Stimulated activated CD4-positive, alpha-beta T cell treated with anti-CD3 and anti-CD28 coated beads, TNF-alpha, amount 100 ng/mL, for 4 hours (primary cell): ENCODE measurements at places on chromosomes 7 and 10.

- DNase-seq = no peak
Measured at GRCh38 chr7:127890726-127891125, 140.5 kb downstream of the LRRC4 start.

GRCh38 chr7:118858651-118859149, 634.2 kb downstream of the ANKRD7 start:
- DNase-seq = no peak

GRCh38 chr7:150980663-150981062, 2.5 kb upstream of the KCNH2 start:
- no peak for DNase-seq

DNA sequence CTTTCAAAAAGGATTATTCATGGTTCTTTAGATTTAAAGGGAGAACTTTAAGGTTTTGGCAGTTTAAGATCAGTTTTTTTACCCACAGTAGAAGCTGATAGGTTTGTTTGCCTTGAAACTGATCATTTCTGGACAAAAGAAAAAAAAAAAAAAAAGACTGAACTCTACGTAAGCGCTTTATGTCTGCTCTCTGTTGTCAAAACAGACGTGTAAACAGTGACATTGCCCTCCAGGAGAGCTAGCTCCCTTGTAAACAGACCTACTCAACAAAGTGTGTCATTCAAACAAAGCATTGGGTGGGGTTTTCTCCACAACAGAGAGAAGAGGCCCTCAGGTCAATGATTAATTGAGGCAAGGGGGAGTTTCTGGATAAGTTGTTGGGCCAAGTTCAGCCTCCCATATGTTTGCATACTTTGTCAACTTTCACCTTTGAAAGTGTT, 568.1 kb upstream of the LRRN3 start:
- no peak for DNase-seq

DNA sequence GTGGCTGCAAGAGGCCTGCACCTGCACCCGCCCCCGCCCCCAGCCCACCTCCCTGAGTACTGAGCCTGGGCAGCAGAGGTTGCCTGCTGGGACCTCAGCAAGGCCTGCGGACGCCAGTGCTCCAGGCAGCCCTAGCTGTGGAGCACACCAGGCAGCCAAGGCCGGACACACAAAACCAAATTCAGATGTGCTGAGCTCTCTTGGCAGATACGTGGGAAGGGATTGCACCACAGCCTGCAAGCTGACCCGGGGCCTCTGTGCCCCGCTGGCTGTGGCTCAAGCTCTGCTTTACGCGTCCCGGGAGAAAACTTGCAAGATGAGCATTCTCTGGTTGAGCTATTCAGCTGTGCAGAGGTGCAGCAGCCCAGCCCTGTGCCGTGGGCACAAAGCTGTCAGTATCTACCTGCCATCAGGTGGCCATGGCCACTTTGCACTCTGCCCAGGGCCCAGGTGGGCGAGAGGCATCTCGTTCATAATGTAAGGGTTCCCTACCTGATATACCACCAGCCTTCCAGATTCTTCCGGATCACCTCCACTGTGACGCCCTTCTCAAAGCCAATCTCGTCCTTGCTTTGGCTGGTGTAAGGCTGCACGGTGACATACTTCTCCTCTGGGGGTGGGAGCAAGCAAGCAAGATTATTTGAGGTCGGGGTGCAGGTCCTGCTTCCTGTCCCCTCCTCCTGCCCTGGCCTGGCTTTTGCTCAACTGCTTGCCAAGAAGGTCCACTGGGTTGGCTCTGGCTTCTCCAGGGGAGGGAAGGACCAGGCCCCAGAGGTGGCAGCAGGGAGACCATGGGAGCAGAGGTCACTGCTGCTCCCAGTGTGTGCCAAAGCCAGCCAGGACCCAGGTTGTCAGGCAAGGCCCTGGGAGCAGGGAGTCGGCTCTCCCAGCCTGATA, 123.4 kb downstream of the NEURL1 start:
- no peak for DNase-seq

GRCh38 chr7:92991190-92991589, 126.6 kb downstream of the SAMD9 start:
- no peak for DNase-seq

DNA sequence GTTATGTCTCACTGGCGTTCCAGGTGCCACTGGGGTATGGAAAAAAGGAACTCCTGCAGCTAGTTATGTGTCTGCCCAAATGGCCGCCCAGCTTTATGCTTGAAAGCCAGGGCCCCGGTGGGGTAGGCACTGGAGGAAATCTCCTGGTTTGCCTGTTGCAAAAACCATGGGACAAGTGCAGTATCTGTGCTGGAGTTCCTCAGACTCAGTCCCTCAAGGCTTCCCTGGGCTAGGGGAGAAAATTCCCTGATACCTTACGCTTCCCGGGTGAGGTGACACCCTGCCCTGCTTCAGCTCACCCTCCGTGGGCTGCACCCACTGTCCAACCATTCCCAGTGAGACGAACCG, 90.3 kb upstream of the CDK6 start:
- no peak for DNase-seq

DNA sequence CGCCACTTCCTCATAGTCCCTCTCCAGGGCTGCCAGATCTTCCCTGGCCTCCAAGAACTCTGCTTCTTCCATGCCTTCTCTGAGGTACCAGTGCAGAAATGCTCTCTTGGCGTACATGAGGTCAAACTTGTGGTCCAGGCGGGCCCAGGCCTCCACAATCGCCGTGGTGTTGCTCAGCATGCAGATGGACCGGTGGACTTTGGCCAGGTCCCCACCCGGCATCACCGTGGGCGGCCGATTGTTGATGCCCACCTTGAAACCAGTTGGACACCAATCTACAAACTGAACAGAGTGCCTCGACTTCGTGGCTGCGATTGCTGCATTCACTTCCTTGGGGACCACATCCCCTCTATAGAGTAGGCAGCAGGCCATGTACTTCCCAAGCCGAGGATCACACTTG, 11.1 kb downstream of the TUBAL3 start:
- no peak for DNase-seq

GRCh38 chr7:13115855-13116254, 428.4 kb downstream of the ARL4A start:
- DNase-seq = no peak

DNA sequence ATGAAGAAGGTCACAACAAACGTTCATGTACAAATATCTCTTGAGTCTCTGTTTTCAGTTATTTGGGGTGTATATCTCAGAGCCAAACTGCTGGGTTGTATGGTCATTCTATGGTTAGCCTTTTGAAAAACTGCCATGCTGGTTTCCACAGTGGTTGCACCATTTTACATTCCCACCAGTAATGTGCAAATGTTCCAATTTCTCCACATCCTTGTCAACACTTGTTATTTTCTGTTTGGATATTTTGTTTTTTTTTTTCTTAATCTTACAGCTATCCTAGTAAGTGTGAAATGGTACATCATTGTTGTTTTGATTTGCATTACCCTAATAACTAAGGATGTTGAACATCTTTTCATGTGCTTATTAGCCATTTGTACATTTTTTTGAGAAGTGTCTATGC, 13.0 kb upstream of the C1GALT1 start:
- no peak for DNase-seq

GRCh38 chr7:151726652-151727578, 150.0 kb downstream of the PRKAG2 start:
- DNase-seq = no peak

GRCh38 chr7:66921396-66921917, 432 bp downstream of the TMEM248 start:
- no peak for DNase-seq

DNA sequence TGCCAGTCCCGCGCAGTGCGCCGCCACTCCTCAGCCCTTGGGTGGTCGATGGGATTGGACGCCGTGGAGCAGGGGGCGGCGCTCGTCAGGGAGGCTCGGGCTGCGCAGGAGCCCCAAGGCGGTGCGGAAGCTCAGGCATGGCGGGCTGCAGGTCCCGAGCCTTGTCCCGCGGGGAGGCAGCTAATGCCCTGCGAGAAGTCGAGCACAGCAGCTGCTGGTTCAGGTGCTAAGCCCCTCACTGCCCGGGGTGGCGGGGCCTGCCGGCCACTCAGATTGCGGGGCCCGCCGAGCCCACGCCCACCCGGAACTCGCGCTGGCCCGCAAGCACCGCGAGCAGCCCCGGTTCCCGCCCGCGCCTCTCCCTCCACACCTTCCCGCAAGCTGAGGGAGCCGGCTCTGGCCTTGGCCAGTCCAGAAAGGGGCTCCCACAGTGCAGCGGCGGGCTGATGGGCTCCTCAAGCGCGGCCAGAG, 14.4 kb upstream of the WASL start:
- no peak for DNase-seq

DNA sequence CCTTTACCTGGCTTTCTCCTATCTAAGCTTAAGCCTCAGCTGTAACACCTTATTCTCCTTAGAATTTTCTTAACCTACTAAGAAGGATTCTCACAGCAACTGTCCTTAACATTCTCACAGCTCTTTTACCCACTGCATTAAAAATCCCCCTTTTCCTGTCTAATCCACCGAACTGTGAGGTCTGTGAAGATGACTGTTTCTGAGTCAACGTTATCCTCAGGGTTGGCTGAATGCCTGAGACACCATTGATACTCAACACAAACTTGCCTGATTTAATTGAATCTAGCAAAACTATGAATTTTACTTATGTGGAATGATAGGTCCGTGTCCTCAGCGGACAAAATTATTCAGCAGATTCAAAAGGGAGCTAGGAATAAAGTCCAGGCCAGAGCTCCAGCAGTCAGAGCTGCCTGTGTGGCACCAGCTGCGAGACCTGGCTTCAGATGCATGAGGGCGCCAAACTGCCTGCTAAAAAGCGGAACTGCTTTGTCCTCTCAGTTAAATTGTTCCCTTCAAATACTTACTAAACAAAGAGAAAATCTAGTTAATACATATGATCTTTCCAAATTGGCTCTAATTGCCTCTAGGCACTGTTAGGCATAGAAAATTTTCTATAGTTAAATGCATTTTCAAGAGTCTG, 33.4 kb upstream of the VWDE start:
- DNase-seq = no peak

DNA sequence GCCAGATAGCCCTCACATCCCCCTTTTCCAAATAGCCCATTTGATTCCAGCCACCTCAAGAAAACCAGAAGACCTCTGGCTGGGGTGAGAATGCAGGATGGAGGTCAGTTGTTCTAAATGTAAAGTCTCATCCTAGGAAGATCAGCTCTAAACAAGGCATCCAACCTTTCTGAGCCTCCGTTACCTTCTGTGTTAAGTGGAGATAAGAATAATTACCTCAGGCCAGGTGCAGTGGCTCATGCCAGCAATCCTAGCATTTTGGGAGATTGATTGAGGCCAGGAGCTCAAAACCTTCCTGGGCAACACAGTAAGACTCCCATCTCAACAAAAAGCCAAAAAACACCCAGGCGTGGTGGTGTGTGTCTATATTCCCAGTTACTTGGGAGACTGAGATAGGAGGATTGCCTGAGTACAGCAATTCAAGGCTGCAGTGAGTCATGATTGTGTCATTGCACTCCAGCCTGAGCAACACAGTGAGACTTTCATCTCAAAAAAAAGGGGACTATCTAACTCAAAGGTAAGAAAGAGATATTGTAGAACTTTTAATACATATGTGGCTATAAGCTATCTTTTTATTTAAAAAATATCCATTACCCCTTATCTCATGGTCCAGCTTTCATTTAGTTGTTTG, 43.5 kb downstream of the PRTFDC1 start:
- no peak for DNase-seq

GRCh38 chr10:117458571-117458970, 83.3 kb upstream of the PDZD8 start:
- no peak for DNase-seq

- DNase-seq = no peak
Measured at GRCh38 chr10:1272079-1272776, 216.0 kb downstream of the WDR37 start.

- no peak for DNase-seq
Measured at GRCh38 chr10:80443531-80443974, 10.6 kb upstream of the TSPAN14 start.

GRCh38 chr7:105910172-105910571, 33.8 kb upstream of the ATXN7L1 start:
- DNase-seq = no peak

- no peak for DNase-seq
Measured at GRCh38 chr7:43565786-43566185, 17.1 kb upstream of the STK17A start.

- DNase-seq = no peak
Measured at GRCh38 chr10:29344073-29344820, 55.4 kb downstream of the LYZL1 start.

DNA sequence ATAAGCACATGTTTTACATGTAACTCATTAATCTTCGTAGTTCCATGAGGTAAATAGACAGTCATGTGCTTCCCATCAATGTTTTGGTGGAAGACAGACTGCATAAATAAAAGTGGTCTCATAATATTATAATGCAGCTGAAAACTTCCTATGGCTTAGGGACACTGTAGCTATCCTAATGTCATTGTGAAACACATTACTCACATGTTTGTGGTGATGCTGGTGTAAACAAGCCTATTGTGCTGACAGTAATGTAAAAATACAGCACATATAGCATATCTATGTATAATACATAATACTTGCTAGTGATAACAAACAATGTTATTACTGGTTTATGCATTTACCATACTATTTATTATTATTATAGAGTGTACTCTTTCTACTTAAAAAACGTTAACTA, 37.2 kb upstream of the PLXDC2 start:
- no peak for DNase-seq

DNA sequence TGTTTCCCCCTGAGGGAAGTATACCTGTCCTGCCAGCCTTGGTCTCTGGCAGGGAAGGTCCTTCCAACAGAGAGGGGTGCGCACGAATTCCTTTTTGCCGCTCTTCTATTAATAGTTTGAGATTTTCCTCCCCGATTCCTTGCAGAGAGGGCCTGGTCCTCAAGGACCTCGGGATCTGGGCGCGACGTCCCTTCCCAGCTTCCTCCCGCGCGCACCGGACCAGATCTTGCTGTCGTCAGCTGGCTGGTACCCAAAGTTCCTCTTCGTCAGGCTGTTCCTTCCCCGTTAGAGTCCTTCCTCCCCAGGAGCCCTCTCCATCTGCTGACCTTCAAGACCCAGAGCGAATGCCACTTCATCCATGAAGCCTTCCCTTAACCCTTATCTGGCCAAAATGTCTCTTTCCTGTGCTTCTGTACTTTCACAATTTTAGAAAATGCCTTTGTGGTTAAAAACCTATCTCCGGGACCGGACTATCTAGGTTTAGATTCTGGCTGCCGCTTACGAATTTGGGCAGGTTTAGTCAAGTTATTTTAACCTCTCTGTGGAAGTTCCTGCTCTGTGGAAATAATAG, 851 bp upstream of the GOT1 start:
- DNase-seq = no peak

DNA sequence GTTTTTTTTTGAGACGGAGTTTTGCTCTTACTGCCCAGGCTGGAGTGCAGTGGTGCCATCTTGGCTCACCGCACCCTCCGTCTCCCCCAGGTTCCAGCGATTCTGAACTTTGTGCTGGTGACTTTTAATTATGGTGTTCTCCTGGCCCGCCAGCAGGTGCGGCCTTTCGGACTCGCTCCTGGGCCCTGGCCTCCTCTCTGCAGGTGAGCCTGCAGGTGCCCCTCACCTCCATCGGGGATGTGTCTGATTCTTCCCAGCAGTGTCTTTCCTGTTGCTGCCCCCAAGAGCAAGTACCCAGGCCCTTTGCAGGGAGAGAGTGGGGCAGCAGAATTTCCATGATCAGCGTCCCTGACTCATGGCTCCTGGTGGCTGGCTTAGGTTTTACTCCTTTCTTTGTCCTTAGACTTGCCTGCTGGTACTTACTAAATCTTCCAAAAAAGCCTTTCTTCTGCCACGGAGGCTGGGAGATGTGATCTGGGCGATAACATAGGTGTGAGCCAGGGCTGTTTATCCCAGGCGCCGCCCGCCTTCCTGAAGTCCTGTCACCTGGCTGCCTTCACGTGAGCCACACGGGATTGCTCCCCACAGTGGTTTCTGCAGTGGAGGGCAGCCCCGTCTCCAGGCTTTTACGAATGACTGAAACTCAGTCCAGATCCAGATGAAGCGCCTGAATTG, 10.7 kb downstream of the WIPI2 start:
- no peak for DNase-seq

GRCh38 chr7:100972002-100972347, 2.6 kb downstream of the MUC12 start:
- no peak for DNase-seq
